Foreskin melanocyte (primary cell): ENCODE measurements at places on chromosomes 7 and 10.

DNA sequence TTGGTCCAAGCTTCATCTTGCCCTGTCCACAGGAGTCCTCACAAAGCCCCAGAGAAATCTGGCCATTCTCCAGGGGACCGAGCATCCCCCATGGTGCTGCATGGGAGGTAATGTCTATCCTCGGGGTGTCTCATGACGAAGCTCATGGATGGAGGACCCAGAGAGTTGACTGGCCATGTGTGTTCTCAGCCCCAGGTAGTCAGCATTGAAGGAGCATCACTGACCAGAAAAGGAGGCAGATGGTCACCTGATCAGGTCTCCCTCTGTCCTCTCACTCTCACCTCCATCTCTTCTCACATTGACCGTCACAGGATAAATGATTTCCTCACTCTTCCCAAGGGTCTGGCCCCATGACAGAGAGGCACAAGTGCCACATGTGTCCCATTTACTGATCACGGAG is 33.4 kb upstream of the GDF10 start:
- no peak for DNase-seq

DNA sequence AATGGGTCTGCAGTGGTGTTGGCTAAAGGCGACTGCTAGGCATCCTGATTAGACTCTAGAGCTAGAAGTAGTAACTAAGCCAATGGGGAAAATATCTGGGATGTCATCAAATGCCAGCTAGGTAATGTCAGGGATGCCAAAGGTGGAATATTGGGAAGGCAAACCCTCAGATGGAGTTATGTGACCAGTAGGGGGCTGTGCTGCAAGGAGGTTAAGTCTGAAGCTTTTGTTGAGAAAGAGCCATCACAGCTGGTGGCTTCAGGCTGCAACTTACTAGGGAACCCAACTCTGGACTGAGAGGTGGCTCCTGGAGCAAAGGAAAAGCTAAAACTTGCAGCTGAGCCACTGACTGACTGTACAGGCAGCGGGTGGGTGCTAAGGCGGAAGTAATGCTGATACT is 576.9 kb upstream of the GHITM start:
- DNase-seq = no peak

- peak; percentile 45 for DNase-seq
Measured at GRCh38 chr7:26346611-26347203, 55.0 kb downstream of the SNX10 start.

DNA sequence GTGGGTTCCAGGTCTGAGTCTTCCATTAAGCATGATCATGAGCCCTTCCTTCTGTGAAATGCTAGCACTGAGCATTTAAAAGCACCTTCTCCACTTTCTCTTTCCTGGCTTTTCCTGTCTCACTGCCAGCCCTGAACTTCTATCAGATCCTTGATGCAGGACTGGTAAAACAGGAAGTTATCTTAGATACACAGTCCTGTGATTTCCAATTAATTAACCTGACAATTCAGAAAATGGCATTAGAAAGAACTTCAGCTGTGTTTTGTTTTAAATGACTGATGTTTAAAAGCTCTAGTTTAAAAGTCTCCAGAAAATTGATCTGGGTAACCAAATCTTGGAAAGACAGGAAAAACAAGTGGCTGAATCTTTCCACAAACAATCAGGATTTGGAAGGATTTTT is 79.0 kb upstream of the MACROH2A2 start:
- DNase-seq = no peak

- DNase-seq = no peak
Measured at GRCh38 chr7:131072505-131073091, 255.1 kb upstream of the MKLN1 start.

GRCh38 chr10:62870866-62871265 is 54.7 kb upstream of the EGR2 start:
- DNase-seq = no peak

DNA sequence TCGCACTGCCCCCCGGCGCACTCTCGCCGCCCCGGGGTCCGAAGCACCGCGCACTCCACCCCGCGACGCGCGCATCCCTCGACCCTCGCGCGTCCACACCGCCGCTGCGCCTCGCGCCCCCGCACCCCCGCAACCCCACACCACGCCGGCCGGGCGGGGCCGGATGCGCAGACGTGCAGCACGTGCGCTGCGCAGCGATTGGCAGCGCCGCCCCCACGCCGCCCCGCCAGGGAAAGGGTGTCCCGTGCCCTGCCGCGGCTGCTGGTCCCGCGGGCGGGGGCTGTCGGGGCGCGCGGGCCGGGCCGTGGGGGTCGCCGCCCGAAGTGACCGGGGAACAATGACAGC is 53.7 kb upstream of the KDM7A start:
- DNase-seq = no peak

DNA sequence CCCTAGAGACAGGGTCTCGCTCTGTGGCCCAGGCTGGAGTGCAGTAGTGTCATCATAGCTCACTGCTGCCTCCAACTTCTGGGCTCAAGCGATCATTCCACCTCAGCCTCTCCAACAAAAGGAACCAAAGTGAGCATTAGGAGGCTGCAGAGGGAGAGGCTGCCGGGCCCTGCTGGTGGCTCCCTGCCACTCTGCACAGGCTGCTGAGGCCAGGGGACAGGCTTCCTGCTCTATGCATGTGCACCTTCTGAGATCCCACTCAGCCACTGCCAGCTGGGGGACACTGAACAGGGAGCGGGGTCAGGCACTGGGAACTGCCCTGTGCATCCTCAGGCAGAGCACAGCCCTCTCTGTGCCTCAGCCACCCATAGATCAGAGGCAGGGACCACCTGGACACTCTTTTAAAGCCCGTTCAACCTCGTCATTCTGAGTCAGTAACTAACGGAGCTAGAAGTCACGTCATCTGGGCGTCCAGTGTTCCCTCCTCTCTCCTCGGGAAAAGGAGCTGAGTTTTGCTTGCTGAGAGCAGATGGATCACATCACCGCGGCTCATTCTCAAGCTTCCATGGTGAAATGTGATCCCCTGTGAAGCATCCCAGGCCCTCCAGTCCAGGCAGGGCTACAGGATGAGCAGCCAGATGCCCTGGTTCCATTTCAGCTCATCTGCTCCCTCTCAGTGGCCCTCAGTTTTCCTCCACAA is 109.6 kb downstream of the MYL10 start:
- DNase-seq = no peak
